ENCODE measurements at places on chromosomes 2 and 18.

- DNase-seq, result no peak
These were observed 5.2 kb upstream of the DLX2 start for GRCh38 chr2:172107690-172108586.

- DNase-seq, result no peak
These were observed 30.4 kb downstream of the CYTIP start for GRCh38 chr2:157413326-157414035.

DNA sequence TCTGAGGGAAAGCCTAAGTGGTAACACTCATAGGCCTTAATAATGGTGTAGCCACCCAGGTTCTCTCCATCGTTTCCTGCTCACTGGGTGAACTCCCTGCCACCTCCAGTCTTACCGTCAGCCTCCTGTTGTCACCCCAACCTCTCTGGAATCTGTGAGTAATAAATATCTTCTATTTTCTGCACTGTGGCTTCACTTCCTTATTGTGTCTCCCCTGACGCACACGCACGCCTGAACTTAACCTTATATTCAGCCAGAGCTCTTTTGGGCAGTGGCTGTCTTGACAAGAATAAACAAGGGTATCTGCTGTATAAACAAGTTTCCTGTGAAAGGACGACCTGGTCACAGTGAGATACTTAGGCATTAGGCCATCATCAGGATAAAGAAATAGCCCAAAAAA is 467.2 kb downstream of the SPAG16 start:
- no peak for DNase-seq

- no peak for DNase-seq
These were observed 288.9 kb upstream of the EPAS1 start for GRCh38 chr2:46008091-46008870.

- DNase-seq, result no peak
These were observed 84.5 kb upstream of the NOSTRIN start for GRCh38 chr2:168717790-168718502.

GRCh38 chr2:145100301-145100700 is 580.4 kb upstream of the ZEB2 start:
- DNase-seq, result no peak

GRCh38 chr2:100891906-100892642 is 72.1 kb downstream of the NPAS2 start:
- no peak for DNase-seq

GRCh38 chr2:237171396-237171795 is 85.7 kb downstream of the COPS8 start:
- no peak for DNase-seq

- DNase-seq, result no peak
These were observed 44.9 kb upstream of the SIGLEC15 start for GRCh38 chr18:45780568-45780967.

DNA sequence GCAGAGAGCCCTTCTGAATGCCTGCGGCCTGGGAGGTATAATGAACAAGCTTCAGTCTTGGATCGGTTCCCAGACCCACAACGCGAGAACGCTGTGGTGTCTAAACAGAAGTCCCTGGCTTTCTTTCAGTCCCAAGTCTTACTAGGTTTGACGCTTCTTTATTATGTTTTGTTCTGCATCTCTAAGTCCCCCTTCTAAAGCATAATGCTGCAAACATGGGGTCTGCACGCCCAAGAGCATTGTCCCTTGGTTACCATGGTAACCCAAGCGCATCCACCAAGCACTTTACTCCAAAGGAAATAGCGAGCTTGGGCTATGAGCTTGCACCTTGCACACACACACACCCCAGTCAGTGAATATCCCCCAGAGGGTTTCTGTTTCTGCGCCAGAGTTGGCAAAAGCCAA is 193.7 kb downstream of the INO80D start:
- DNase-seq, result peak; percentile 12

DNA sequence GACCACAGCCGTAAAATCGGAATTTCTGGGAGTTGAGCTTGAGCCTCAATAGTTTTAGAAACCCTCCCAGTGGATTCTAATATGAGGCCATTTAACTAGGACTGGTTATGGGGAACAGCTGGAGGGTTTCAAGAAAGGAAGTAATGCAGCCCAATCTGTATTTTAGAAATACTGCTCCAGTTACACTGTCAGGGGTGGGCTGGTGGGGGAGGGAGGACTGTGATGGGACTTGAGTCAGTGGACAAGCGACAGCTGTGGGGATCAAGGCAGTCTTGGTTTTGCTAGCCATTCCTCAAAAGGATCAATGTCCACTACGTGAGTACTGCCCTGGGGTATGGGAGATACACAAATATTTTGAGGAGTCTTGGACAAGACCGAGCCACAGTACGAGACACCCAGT is 34.8 kb downstream of the ASB1 start:
- DNase-seq, result no peak

All from NCI-H1048 (cell line).